ENCODE measurements at places on chromosomes 11 and 22.

- DNase-seq: no peak
Measured at GRCh38 chr11:112519751-112520150, 259.1 kb upstream of the PLET1 start.

DNA sequence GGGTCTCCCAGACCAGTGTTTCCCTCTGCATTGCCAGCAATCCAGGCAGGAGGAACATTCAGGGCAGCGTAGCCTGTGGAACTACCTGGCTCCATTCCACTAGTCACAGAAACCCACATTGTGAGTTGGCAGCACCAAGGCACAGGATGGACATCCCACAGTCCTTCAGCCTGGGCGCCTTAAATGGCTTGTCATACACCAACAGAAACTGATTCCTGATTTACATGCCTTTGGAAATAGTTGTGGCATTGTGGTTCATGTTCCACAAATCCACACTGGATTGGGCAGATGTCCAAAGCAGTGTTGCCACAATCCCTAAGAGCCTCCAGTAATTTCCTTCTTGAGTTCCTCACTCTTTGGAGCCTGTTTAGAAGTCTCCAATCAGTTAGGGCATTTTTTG is 225.6 kb downstream of the BLID start:
- no peak for DNase-seq

DNA sequence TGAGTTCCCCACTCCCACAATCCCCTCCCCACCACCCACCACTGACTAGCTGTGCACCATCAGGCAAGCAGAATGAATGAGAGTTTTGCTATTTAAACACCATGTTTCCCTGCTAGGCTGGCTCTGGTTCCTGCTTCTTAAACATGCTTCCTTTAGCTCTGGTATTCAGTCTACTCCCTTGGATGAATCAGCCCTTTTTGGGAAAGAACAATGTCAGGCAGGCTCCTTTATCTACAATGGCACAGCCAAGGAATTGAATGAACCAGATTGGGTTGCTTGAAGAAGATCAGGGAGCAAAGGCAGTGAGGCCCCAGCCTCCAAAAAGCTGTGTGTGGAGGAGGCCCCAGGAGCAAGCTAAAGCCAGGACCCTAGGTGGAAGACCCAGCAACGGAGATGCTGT is 92.9 kb upstream of the ISX start:
- no peak for DNase-seq

- no peak for DNase-seq
Measured at GRCh38 chr11:119378851-119379465, 2.5 kb downstream of the USP2 start.

- no peak for DNase-seq
Measured at GRCh38 chr11:96206955-96207354, 136.0 kb downstream of the MAML2 start.

GRCh38 chr11:23413057-23413456 is 552.8 kb upstream of the CCDC179 start:
- DNase-seq: no peak

- DNase-seq: no peak
Measured at GRCh38 chr11:61954851-61955421, 4.8 kb downstream of the BEST1 start.

DNA sequence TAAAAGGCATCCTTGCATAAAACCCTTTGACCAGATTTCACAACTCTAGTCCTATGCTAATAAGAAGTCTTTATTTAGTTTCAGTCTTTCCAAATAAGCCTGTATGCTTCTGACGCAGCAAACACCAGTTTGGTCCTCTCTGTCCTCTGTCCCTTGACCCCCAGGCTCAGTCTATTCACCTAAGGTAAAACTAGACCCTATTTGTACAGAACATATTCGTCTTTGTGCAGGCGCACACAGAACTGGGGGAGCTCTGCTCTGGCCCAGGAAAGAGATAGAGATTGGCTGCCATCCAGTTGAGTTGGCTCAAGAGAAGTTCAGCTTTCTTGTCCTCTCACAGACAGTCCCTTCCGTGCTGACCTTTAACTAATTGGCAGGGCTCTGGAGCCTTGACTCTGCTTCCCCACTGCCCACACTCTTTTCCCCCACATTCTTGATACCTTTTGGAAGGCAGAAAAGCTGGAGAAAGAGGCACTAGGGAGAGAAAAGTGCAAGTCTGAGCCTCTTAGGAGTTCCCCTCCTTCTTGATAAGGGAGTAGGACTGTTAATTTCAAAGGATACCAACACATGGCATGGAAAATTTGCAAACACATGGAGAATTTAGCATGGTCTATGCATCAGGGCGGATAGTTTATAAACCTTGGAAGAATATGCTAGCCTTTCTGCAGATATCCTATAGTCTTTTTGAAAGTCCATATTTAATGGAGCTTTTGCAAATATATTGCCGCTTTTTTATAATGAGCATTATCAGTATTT is 21.2 kb upstream of the PSMA1 start:
- no peak for DNase-seq

Data from iPS DF 6.9 (cell line).